T follicular helper cell (primary cell): ENCODE measurements at places on chromosomes 6 and 20.
A peak's percentile ranks its signal among the peaks of the same experiment; 100 is the strongest.

- DNase-seq: no peak
These were observed at the start of gene TUBB1 for GRCh38 chr20:59019217-59019616. Gene TUBB1, plus strand, starts transcription at chr20:59019429. Its CDS starts 94 bp downstream, at chr20:59019523.

GRCh38 chr6:127129251-127129650, 10.8 kb downstream of the RSPO3 start:
- DNase-seq: no peak

- DNase-seq: no peak
These were observed 12.3 kb downstream of the TSHZ2 start for GRCh38 chr20:52984451-52984810.

DNA sequence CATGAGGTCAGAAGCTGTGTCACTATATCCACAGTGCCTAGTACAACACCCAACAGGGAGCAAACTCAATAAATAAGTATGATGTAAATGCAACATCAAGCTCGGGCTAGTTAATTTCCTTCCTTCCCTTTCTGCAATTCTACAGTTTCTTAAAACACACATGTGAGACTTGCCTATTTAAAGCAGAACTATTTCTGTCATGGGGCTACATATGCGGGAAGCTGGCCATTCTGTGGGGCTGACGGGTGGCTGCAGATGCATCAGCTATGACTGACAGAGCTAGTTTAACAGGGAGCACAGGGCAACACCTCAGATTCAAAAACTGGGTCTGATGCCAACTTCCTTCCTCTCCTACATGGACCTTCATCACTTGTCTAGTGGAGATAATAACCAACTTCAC, 118.1 kb upstream of the ENPP5 start:
- DNase-seq: no peak

GRCh38 chr6:16420715-16421461, 182.5 kb downstream of the GMPR start:
- peak; percentile 42 for DNase-seq

DNA sequence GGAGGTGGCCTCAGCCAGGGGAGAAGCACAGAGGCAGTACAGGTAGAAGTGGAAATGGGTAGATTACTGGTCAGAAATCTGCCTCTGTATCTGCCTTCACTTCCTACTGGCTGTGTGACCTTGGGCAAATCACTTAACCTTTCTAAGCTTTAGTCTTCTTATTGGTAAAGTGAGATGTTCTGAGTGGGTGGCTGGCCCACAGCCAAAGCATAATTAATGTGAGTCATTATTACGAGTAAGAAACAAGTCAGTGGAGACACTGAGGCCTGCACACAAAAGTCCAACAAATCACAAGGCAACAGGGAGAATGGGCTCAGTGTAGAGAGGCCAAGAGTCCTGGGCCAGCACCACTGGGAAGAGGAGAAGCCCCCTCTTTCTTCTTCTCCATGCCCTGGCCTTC, 39.1 kb downstream of the NRN1 start:
- no peak for DNase-seq

DNA sequence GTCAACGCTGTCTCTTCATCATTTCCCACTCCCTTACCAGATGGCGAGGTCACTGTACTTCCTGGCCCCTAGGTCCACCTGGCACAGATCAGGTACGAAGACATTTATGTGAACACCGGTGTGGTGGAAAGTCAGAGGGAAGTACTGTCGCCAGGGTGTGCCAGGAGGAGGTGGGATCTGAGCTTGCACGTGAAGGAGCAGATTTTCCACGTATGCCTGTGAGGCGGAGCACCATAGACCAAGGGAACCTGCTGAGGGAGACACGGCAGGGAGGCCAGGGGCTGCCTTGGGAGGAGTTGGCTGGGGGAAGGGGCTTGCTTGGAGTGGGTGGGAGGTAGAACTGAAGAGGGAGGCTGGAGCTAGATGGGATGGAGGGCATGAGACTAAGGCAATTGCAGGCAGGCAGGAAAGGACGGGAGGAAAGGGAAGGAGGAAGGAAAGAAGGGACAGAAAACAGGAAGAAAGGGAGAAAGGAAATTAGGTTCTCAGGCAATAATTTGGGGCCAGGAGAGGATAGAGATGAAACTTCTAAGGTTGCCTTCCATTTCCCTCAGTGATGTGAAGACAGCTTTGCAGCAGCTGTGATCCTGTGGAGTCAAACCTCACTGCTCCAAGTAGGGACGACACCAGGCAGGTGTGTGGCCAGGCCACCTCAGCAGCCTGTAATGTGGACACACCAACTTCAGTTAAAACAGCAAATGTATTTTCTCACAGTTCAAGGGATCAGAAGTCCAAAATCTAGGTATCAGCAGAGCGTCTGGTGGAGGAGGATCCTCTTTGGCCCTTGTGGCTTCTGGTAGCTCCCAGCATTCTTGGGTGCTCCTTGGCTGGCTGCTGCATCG, 46.8 kb downstream of the CHMP4B start:
- no peak for DNase-seq

DNA sequence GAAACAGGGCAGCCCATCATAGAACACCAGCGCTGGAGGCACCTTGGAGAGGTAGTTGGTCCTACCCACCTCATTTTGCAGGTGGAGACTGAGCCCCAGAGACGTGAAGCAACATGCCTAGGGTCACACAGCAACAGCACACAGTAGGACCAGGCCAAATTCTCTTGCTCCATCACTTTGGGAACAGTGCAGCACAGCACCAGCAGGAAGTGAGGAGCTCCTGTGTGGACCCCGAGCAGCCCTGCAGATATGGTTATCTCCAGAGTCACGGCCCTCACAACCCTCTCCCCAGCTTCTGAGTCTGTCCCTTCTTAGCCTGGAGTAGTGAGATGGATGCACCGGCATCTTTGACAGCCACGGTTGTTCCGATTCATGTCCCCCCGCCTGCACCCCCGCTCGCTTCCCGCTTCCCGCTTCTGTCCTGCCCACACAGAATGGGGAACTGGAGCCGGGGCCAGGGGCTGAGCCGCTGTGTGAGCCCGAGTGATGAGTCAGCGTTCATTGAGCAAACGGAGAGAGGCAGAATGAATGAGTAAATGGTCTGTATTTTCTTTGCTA, 72.6 kb upstream of the DUSP22 start:
- no peak for DNase-seq

GRCh38 chr20:828987-829386, 4.5 kb upstream of the FAM110A start:
- DNase-seq: no peak

- no peak for DNase-seq
These were observed 43.0 kb downstream of the DNAAF9 start for GRCh38 chr20:3364323-3365013.

- DNase-seq: no peak
These were observed 165.7 kb downstream of the SMOC2 start for GRCh38 chr6:168606722-168607121.

- DNase-seq: no peak
These were observed 8.6 kb downstream of the RAET1E start for GRCh38 chr6:149889326-149889725.

GRCh38 chr20:57856658-57857057, 146.8 kb upstream of the PMEPA1 start:
- DNase-seq: no peak

DNA sequence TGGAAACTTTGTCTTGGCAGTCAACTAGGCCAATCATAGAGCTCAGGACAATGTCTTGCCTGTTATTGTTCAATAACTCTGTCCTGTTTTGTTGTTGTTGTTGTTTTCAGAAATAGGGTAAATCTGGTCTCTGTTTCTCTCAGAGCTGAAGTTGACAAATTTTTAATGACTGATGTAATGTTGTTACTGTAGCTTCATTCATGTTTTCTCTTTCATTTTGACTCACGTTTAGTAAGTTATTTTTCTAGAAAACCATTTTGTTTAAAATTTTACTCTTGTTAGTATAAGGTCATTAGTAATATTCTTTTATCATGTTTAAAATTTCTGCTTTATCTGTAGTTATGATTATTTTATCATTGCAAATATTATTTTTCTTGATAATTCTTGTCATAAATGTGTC, 51.6 kb upstream of the GRIK2 start:
- DNase-seq: no peak

DNA sequence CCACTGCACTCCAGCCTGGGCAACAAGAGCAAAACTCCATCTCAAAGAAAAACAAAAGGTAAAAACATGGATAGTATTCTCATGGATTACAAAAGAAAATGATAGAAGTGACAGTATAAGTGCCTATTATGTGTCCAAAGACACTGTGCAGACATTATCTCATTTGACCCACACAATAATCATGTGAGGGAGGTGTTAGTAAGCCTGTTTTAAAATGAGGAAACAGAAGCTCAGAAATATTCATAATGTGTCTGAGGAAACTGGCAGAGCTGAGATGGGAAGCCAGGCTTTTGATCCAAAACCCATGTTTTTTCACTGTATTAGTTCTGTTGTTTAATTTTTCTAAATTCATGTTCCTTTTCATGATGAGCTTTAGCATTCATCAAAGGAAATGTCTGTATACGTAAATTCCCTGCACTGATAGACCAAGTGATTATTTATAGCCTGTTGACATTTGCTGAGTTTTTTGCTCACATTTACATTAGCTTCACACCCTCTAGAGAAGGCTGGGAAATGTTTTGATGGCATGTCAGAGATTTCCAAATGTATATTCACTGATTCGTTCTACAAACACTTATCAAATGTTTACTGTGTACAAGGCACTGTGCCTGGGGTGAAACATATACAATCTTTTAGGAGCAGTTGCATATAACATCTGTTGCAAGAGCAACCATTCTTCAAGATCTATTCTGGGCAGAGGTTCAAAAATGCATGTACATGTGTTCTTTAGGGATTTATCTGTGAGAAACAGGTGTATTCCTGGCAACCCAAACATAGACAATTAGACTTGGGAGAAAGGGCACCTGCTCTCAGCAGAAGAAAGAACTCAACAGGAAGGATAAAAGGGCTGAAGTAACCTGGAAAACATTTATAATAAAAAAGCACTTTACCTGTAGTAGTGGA, 331.5 kb downstream of the SAMD5 start:
- DNase-seq: no peak

DNA sequence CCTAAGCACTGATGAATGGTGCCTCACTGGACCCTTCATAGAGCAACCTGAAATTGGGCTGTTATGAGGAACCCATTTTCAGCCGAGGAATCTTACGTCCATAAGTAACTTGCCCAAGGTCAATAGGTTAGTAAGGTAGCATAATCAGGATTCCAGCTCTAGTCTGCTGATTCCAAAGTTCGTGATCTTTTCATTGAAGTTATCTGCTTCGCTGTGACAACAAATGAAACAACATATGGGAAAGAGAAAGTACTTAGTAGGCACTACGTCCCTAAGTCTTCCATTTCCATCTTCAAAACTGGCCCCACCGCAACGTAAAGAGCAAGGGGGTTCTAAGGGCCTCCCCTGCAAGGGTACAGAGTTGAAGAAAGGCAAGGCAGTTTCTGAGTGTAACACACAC, 49.5 kb downstream of the MYLIP start:
- DNase-seq: no peak

GRCh38 chr6:132107896-132108295, 156.7 kb upstream of the CCN2 start:
- DNase-seq: no peak

DNA sequence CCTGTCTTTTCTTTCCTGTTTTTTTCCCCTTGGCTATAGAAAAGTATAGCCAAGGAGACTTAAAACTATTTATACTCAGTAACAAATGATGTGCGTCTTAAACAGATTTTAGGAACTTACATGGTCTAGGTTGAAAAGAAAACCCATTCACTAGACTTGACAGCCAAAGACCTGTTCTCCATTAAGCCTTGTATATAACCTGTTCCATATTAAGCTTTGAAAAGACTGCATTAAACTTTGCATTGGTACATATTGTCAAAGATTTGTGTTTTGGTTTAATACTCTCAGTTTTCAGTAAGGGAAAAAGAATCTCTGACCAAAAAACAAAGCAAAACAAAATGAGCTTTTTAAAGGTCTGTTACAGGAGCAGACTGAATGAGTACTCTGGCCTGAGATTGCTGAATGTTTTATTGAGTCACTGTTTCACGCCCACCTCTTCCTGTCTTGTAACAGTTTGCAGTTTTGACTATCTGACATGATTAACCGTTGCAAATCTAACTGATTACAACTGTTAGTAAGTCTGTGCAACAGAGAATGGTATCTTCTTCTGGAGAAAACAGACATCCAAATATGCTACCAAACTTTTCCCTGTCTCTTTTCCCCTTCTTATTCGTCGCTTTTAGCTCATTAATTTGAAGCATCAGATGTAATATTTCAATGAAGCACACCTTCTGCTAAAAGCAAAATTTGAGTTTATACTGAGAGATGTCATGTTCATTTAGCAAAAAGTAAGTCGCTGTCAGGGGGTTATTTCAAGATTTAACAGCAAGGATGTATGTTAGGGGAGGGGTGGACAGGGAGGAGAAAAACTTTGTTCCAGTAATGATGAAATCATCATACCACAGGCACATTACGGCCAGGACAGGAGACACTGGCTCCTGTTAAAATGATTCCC, 59.1 kb upstream of the SUPT3H start:
- DNase-seq: no peak

- DNase-seq: no peak
These were observed 127.4 kb upstream of the MAP3K7 start for GRCh38 chr6:90714319-90714718.

- no peak for DNase-seq
These were observed 613.2 kb upstream of the NOX3 start for GRCh38 chr6:156068881-156069280.
